Stimulated activated CD8-positive, alpha-beta memory T cell treated with anti-CD3 and anti-CD28 coated beads, Interleukin-2, amount 100 ng/mL, for 1 hour (primary cell): ENCODE measurements at places on chromosomes 16 and 17.
A peak's percentile ranks its signal among the peaks of the same experiment; 100 is the strongest.

- DNase-seq: no peak
Measured at GRCh38 chr16:87201052-87201451, 116.1 kb downstream of the C16orf95 start.

GRCh38 chr17:2695243-2695960 is 16.2 kb downstream of the CLUH start:
- DNase-seq: no peak

DNA sequence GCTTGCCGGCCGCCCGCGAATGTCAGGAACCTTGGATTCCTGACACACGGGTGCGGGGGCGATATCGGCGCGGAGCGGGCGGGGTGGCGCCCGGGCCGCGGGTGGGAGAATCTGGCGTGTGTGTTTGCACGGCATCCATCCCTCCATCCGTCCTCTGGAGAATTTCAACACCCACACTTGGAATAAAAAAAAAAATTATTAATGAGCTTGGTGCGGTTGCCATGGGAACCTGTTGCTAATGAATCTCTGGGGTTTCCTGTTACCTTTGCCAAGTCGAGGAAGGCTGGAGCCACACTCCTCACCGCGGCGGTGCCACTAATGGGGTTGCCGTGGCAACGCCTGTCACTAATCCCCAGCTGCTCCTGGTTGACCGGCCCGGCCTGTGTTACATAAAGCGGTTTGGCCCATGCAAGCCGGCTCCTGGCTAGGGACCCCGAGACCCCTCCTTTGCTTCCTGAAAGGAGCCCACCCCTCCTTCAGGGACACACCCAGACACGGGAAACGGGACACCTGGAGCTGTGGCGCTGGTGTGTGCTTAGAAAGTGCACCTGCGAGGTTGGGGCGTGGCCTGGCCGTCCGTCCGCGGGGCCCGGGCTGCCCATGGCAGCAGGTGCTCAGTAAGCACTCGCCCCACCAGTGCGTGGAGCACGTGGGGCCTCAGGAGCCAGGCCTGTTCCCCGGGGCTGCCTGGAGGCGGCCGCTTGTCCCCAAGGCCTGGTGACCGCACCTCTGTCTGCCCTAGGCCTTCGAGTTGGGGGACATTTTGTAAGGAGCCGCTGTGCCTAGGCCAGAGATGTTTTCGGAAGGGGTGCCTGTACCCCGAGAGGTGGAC is 14.6 kb downstream of the CACNA1H start:
- DNase-seq: no peak

DNA sequence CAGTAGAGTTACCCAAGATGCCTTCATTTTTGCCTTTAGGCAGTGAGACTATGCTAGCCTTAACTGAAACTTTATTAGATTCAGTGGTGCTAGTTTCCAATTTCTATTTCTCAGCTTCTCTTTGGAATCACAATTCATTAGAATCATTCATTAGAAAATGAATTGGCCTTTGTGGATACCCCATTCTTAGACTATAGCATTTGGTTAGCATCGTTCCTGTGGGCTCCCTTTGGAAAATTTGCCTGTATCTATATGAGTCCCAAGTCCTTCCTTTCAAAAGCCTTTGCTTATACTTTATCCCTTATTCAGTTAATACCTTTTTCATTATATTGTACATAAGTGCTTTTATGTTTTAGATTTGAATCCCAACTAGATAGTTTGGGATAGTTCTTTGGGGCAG is 187.0 kb upstream of the TBX2 start:
- no peak for DNase-seq

- DNase-seq: no peak
Measured at GRCh38 chr17:32654324-32654723, 167.5 kb downstream of the CDK5R1 start.

DNA sequence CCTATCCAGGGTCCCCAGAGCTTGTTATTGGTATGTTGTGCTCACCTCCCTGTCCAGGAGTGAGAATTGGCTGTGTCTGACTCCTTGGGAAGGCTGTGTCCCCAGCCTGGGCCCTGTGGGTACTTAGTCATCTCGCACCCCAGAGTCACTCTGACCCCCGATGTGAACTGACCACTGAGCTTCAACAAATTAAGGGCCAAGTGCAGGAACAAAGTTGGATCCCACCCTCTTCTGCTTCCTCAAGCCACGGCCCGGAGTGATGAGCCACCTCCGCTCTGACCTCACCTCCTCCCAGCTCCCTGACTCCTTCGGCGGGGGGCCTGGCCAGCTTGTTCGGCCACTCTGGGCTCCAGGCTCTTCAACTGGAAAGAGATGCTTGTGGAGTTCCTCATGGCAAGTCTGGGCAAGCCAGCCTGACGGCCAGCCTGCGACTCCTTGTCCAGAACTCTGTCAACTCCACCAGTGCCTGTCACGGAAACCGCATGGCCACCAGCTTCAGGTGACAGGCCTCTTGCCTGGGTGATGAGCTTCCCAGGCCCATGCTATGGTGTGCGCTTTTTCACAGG is 22.3 kb upstream of the MPRIP start:
- no peak for DNase-seq

DNA sequence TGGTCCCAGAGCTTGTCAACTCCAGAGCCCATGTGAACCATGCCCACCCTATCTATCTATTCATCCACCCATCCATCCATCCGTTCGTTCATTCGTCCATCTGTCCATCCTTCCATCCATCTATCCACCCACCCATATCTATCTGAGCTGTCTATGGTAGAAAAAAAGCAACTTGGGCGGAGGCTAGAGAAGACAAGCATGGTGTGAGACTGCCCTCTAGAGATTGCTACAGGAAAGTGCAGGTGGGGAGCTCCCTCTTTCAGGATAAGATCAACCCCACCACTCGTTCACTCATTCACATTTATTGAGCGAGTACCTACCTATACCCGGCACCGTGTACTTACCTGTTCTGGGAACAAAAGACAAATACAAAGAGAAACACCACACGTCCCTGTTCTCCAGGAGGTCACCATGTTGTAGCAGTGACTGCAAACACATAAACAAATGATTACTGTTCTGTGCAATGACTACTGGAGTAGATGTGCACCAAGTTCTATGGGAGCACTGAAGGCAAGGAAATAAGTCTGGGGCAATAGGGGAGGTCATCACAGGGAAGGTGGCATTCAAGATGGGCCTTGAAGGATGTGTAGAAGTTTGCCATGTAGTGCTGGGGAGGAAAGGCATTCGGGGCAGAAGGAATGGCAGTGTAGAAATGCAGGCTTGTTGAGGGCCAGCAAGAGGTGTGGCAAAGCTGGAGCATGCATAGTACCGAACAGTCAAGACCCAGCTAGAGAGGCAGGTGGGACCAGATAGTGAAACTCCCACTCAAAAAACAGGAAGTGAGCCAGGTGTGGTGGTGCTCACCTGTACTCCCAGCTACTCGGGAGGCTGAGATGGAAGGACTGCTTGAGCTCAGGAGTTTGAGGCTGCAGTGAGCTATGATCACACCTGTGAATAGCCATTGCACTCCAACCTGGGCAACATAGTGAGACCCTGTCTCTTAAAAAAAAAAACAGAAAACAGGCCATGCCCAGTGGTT is 13.4 kb upstream of the ATP5MC1 start:
- DNase-seq: peak; percentile 31

DNA sequence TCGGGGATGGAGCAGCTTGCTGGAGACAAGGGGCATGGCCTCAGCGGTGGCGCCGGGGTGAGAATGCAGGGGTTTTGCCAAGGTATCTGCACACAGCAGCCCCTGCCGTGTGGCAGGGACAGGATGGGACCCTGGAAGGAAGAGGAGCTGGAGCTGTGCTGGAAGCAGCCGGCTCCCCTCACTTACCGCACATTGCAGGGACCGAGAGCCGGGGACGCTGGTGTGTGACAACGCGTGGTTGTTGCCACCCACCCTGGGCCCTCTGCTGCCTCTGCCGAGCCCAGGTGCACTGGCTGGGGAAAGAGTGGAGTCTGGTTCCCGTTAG is 3.0 kb downstream of the NUBP2 start:
- no peak for DNase-seq

DNA sequence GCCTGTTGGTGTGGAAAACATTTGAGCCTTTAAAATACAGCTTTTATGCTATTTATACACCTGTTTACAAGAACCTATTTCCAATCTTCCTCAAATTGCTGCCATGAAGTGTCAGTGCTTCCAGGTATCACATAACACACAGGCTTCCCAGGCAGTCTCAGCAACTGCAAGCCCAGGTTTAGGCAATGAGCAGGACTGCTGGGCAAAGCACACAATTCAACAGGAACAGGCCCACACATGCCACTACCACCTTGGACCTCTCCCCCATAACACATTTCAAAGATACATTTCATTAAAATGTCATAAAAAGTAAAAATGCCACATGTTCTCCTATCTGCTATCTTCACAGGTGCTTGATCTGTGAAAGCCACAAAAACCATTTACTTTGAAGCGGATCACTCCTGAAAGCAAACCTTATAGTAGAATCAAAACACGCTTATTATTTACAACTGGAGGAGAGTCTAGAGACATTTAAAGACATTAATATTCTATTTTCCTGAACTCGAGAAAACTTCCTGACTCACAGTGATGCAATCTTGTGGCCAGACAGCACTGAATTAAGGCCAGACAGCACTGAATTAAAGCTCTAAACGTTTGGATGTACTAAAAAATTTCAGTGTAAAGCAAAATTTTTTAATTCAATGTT is 31.5 kb downstream of the ANKFY1 start:
- DNase-seq: no peak

GRCh38 chr16:4870138-4870671 is 22.9 kb downstream of the UBN1 start:
- no peak for DNase-seq

- DNase-seq: peak; percentile 58
Measured at GRCh38 chr17:1627982-1628855, at the start of gene SLC43A2. TSS of gene SLC43A2 (minus strand) at chr17:1628834. CDS start at chr17:1627874, 960 bp downstream.

GRCh38 chr17:7217113-7217987 is 2.3 kb downstream of the DLG4 start:
- DNase-seq: no peak

DNA sequence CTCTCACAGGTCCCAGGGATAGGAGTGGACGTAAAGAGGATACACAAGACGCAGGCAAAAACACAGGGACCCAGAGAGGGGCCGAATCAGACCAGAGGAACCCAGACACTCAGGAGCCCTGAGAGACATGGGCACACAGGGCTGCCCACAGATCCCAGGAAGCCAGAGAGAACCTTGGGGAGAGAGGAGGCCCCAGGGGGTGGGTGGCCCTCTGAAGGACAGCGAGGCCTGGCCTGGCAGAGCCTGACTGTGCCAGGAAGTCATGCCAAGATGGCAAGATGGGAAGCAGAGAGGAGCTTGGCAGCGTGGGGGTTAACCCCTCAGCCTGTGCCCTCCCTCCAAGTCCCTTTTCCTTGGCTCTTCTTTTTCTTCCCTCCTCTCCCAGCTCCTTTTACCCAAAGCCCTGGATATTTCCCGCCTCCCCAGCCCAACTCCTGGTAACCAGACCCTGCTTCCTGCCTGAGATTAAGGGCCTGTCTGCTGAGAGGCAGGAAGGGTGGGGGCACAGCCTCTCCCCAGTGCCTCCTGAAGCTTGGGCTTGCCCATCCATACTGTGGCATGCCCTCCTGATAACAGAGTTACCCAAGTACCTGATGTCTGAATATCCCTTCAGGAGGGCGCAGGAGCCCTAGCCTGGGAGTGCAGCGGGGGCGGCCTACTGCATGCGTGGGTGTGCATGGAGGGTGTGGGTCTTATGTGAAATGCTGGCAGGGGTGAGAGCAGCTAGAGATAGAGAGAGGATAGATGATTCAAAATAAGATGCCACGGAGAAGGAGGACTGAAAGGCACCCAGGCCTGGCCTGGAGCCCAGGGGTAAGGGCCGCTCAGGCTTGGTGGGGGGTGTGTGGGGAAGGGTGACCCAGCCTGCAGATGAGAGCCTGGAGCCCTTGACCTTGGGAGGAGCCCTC is 6.0 kb upstream of the TBX21 start:
- DNase-seq: no peak

- no peak for DNase-seq
Measured at GRCh38 chr17:40124279-40125141, 2.7 kb downstream of the MSL1 start.

DNA sequence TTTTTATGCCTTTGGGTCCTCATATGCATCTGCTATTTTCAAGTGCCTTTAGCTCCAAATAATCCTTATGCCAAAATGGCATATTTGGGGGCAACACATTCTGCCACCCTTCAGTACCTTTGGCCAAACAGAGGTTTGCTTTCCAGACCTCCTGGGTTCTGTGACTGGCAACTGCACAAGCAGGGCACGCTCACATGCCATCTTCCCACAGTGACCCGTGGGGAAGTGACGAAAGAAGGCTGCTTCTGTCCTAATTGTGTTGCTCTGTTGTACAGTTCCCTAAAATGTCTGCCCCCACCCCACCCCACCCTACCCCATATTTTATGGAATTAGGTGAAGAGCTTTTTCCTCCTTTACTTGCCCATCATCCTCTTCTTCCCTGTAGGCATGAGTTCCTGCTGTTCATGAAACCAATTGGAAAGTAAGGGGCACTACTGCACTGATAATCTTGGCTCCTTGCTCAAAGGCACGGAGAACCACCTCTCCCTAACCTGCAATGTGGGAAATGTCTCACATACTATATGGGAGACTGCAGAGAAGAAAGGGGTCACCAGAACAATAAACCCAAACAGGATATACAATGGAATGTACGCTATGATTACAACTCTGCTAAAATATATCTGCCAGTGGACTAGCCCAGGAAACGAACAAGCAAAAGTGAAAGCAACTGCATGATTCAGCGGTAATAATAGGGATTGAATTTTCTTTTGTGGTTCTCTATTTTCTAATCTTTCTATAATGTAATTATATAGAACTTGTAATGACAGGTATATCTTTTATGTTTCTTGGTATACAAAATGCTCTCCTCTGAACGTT is 3.3 kb upstream of the SLFN12L start:
- DNase-seq: no peak

DNA sequence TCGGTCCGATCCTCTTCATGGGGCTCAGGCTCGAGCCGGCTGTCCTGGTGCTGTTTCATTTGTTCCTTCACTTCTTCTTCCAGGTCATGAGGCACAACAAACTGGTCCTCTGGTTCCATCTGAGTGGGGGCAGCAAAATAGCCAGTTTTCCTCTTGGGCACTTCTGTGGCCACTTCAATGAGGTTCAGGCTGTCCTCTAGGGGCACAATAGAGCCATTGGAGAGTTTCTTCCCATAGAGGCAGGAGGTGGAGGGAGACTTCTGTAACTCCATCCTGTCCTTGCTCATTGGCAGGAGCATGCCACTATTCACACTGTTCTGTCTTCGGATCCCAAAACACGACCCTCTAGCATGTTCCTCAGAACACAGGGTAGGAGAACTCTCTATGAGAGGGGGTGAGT is 22.9 kb downstream of the MARVELD3 start:
- DNase-seq: no peak

GRCh38 chr17:78089576-78090281 is 38.8 kb downstream of the TMC6 start:
- DNase-seq: no peak

- peak; percentile 24 for DNase-seq
Measured at GRCh38 chr17:49748791-49749190, 15.1 kb downstream of the FAM117A start.
